Fibroblast of skin of right quadriceps (primary cell): ENCODE measurements at places on chromosomes 5 and 9.

DNA sequence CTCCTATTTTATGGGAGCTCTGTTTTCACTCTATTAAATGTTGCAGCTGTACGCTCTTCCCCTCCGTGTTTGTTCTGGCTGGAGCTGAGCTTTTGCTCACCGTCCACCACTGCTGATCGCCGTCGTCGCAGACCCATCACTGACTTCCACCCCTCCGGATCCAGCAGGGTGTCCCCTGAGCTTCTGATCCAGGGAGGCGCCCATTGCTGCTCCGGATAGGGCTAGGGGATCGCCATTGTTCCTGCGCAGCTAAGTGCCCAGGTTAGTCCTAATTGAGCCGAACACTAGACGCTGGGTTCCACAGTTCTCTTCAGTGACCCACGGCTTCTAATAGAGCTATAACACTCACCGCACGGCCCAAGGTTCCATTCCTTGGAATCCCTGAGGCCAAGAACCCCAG lies 96.2 kb upstream of the PRDM9 start:
- no peak for DNase-seq

DNA sequence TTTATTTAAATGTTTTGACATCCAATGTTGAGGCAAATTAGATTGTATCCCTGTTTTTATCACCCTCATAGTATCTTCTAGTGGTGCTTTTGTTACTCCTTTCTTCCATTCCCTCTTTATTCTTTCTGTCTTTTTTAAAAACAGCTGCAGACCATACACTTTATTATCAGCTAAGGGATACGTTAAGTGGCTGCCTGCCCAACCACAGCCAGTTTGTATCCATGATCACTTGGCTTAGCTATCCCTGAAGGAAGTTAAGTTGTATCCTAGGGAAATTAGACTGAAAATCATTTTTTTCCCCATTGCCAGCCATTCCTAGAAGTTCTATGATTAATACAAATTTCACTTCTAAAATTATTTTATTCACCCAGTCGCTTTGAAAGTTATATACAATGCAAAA lies 1032.7 kb downstream of the NR2F1-AS1 start:
- DNase-seq, result peak; percentile 59

DNA sequence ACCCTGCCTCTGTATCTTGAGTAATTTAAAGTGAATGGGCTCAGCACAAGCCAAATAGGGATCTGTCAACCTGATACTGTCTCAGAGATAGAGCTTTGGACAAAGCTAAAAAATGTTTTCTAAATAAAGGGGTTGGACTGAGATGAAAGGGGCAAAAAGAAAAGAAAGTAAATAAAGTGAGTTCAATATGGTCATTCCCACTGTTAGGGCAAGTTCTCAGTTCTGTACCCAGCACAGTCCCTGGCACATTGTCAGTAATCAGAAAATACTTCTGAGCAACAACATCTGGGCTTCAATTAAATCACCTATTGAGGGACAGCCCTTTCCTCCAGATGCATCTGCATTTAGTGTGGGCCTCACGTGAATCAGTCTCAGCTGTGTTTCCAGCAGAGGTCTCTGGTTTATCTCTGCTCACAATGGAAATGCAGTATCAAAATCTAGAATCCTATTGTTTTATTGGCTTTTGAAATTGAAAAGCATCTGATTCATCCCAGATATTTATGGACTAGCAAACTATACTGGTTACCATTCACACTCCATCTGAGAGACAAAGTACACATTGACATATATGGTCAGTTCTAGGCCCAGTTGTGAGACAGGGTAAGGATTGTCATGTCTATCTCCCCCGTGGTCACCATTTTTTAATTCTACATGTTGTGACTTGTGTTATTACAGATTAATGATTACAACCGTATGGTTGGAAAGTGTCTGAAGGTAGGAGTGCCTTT lies 35.6 kb downstream of the ZNF474 start:
- no peak for DNase-seq

DNA sequence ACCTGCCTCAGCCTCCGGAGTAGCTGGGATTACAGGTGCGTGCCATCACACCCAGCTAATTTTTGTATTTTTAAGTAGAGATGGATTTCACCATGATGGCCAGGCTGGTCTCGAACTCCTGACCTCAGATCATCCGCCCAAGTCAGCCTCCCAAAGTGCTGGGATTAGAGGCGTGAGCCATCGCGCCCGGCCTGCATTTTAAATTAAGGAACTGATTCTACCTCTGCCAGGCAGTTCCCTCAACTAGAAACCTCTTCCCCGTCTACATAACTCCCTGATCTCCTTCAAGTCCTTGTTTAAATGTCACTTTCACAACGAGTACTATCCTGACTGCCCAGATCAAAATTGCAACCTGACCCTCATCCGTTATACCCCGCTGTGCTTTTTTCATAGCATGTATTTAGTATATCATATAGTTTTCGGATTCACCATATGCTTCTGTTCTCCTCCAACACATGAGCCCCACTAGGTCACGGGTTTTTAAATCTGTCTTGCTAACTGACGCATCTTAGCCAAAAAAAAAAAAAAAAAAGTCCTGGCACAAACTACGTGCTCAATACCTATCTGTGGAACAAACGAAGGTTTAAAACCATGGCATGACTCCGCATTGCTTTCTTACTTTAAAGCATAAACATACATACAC lies 858 bp upstream of the SOWAHA start:
- no peak for DNase-seq

GRCh38 chr9:99866398-99866797 lies 40.1 kb upstream of the STX17 start:
- no peak for DNase-seq

DNA sequence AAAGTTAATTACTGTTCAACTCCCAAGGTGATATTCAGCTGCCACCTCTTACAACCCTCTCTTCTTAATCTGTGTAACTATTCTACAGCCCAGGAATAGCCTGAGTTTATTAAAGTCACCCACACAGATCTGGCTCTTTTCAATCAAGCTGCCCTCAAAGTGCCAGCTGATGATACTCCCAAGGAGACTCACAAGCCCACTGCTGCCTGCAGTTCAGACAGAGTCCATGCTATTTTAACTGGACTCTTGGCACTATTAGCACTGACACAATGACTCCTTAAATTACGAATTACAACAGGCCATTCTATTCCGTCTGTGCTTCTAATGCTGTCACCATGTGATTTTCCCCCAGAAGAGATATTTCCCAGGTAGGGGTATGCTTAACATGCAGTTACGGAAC lies 26.3 kb downstream of the REEP5 start:
- no peak for DNase-seq

DNA sequence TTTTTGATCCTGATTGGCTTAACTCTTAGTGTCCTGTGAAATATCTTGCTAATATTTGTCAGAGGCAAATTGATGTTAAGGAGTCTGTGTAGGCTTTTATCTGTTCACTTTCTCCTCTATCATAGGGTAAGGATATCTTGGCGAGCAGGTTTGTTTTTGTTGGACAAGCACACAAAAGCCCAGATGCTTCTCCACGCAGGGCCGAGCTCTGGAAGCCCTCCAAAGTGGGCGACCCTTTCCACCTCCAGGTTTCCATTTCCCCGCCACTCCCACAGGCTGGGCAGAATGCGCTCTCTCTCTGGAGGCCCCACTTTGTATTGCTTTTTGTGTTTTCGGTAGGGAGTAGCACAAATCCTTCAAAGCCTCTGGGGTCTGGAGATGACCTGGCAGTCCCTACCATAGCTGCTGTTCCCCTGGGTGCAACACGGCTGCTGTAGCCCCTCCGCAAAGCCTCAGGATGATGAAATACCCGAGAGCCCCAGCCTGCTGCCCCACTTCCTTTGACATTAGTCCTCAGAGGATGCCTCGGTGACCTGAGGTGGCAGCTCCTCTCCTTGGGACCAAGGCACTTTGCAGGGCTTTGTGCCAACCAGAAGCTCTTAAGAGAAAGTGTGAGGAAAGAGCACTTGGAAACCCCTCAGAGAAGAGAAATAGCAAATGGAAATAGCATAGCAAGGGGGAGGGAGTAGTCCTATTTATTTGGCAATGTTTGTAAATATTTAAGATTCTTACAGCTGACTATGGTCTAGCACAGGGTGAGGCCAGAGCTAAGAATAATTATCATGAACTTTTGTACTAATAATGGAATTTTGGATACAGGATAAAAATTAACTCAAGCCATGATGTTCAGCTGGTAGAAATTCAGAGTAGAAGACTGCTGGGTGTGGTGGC lies 122.8 kb downstream of the ARHGEF28 start:
- DNase-seq, result no peak

DNA sequence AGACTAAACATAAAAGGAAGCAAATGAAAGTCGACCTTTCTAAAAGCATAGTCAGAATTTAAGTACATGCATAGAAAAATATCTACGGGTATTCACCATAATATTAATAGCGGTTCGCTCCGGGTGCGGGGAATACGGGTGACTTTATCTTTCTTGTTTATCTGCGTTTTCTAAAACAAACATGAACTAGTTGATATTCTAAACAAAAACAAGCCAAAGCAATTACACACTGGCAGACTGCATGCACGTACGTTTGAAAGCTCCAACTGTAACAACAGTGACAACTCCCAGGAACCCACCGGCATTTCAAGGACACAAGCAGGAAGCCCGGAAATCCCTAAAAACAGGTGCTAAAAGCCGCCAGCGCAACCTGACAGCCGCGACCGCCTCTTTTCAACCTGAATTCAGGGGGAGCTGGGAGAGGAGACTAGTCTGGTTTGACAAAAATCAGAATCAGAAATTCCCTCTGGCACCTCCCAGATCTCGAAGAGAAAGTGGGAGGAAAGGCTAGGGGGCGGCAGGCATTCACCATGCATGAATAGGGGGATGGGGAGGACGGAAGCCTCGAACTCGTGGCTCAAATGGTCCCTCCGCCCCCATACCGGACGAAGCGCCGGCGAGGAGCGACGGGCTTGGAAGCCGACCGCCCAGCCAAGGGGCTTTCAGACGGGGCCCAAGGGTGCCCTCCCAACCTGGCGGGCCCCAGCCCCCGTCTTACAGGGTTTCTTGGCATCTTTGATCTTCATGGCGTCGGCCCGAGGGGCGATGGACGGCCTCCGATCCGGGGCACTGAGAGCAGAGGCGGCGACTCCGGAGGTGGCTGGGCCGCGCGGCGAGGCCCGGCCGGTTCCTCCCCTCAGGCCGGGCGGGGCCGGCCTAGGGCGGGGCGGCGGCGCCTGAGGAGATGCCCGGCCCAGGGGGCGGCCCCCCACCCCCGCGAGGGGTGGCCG lies at the start of gene PANK3:
PANK3 (minus strand) TSS at position 831 of the 950 bp plus-strand sequence; CDS start at position 746, 85 bp downstream.
- no peak for DNase-seq

DNA sequence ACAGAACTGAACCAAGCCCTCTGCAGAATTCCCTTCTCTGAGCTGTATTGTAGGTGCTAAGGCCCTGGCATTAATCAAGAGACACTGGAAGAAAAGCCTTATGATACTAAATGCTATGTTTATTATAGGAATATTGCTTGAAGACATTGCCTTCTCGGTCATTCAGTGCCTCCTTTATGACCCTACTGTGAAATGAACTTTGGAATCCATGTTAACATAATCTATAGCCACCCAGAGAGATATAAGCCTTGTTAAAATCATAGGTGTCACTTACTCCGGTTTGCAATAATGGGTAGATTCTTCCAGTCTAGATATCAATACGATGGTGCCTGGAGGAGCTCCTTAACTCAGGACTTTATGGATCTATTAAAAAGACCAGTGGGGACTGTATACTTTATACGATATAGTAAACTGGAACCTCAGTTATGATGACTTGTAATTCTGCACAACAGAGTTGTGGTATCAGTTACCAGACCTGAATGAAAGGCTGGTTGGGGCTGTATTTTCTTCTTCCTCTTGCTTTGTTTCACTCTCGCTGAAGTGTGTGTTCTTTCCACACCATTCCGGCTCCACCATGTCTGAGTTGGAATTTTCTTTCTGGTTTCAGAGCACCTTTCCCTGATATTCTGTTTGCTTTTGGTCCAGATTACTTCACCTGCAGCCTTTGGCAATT lies 154.5 kb downstream of the DROSHA start:
- no peak for DNase-seq

DNA sequence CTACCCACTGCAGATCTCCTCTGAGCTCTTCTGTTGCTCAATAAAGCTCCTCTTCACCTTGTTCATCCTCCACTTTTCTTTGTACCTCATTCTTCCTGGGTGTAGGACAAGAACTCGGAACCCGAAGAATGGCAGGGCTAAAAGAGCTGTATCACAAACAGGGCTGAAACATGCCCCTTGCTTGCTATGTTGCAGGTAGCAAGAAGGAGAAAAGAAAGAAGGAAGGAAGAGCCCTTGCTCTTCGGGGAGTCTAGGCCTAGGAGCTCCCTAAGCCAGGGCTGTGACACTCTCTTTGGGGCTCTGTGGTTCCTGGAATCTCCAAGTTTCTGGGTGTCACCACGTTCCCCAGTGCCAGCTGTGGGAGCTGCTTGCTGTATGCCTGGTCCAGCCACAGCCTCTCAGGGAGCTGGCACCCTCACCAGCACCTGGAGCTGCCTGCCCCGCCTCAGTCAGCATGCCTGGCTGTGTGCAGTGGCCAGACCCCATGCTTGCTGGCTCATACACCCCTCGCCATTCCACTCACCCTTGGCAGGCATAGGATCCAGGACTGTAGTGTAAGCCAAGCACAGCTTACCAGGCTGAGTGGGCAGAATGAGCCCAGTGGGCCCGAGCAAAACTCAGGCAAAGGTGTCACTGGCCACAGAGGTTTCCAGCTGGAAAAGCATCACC lies 274.8 kb upstream of the ADRA1B start:
- DNase-seq, result no peak

GRCh38 chr5:2579126-2579525 lies 172.4 kb downstream of the IRX2 start:
- DNase-seq, result no peak

DNA sequence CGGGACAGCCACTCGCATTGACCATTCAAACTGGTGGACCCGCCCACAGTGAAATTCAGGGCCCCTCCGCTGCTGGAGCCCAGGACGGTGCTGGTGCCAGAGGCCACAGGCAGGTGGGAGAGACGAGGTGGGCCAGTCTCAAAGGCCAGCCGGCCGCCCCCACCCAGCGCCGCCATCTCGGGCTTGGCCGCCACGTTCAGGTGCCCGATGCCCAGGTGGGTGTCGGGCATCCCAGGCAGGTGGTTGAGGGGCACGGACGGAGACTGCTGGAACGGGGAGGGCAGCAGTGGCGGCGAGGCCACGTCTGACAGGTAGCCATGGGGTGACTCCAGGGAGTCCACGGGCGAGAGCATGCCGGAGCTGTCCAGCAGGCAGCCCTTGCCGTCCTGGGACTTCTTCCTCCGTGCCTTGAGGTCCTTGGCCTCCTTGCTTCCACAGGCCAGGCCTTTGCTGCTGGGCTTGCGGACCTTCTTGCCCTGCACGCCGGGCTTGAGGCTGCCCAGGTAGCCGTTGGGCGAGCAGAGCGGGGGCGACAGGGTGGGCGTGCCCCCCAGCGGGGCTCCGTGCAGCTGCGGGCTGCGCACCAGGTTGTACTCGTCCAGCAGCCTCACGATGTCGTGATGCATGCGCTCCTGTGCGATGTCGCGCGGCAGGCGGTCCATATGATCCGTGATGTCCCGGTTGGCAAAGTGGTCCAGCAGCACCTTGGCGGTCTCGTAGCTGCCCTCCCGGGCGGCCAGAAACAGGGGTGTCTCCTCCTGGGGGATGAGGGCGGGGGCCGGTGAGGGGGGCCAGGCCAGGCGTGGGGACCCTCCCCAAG lies 14.2 kb upstream of the SEC16A start:
- DNase-seq, result no peak

GRCh38 chr5:61860978-61861377 lies 445.0 kb upstream of the KIF2A start:
- DNase-seq, result no peak

- peak; percentile 85 for DNase-seq
These were observed 20.2 kb downstream of the ATPSCKMT start for GRCh38 chr5:10229306-10230048.
